ENCODE measurements at places on chromosomes 16 and 17.

- no peak for DNase-seq
These were observed 14.5 kb upstream of the RNF222 start for GRCh38 chr17:8412089-8412488.

- no peak for DNase-seq
These were observed 13.5 kb upstream of the TBX21 start for GRCh38 chr17:47719411-47720152.

DNA sequence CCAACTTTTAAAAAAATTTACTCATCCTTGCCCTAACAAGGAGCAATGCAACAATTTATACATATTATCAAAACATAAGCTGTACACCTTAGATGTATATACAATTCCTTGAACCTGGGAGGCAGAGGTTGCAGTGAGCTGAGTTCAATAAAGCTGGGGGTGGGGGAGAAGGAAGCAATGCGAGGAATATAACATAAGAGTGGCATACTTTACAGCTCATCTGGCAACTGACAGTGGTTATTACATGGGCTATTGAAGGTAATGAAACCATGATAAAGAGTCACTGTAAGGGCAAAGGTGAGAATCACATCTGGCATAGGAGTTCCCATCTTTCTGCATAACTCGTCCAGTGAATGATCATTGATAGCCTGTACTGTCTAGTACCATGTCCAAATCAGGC is 43.7 kb downstream of the CA4 start:
- no peak for DNase-seq

GRCh38 chr16:81863630-81864352 is 84.7 kb downstream of the PLCG2 start:
- no peak for DNase-seq

DNA sequence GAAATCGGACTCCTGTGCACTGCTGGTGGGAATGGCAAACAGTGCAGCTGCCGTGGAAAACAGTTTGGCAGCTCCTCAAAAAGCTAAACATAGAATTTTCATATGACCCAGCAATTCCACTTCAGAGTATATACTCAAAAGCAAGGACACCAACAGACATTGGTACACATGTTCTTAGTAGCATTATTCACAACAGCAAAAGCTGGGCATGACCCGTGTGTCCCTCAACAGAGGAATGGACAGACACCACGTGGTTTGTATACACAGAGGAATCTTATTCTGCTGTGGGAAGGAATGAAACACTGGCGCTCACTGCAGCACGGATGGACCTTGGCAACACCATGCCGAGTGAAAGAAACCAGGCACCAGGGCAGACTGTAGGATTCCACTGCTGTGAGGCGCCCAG is 16.0 kb downstream of the NPTX1 start:
- DNase-seq: no peak

GRCh38 chr16:53991754-53992378 is 287.9 kb downstream of the FTO start:
- no peak for DNase-seq

- DNase-seq: no peak
These were observed 536.5 kb upstream of the CDH11 start for GRCh38 chr16:65658349-65658748.

DNA sequence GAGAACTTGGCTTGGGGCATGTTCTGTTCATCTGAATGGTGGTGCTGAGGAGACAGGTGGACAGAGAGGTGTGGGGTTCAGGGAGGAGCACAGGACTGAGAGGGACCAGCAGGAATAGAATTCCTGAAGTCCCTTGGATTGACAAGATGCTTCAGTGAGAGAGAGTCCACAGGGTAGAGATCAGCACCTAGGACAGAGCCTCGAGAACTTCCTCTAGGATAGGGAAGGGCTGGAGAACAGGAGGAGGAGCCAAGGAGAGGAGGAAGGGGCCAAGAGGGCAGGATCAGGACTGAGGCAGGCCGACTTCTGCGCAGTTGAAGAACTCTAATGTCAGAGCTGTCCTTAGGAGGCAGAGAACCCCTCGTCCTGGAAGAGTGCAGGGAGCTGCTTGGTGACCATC is 138.4 kb downstream of the PRKCB start:
- DNase-seq: no peak

DNA sequence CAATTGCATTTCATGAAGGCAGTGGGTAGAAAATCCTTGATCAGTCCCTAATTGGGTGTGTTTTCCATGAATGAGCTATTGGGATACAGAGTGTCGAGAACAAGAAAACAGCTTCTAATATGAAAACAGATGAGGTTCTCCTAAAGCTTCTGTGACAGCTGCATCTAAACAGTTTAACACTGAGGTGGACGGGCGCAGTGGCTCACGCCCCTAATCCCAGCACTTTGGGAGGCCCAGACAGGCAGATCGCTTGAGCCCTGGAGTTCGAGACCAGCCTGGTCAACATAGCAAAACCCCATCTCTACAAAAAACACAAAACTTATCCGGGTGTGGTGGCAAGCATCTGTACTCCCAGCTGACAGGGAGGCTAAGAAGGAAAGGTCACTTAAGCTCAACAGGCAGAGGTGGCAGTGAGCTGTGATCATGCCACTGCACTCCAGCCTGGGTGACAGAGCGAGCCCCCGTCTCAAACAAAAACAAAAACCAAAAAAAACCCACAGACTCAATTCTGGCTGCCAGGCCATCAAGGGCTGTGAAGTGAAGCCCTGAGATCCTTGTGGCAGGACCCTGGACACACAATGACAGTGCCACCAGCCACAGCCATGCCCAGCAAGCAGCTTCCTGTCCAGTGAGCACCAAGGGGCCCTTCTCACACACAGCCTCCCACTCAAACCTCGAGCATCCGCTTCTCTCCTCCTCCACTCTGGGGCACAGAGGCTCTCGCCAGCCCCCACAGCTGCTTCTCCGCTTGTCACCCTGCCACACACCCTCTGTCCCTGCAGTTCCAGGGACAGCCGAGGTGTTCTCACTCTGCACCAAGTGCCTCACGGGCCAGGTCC is 44.0 kb downstream of the ANKRD11 start:
- no peak for DNase-seq

GRCh38 chr17:81388091-81388611 is 7.1 kb upstream of the BAHCC1 start:
- no peak for DNase-seq

DNA sequence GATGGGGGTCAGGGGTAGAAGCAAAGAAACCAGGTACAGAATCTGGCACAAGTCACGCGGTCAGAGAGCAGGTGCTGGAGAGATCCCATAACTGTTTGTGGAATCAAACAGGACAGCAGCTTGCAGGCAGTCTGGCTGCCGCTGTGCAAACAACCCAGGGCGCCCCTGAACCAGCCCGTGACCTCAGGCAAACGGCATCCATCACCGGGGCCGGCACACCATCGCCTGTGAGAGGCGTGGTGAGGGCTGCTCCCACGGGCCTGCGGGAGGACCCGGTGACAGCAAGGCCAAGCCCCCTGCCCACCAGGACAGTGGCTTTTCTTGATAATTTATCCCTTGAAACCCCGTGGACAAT is 47.9 kb downstream of the CBFA2T3 start:
- no peak for DNase-seq

GRCh38 chr17:59423137-59423724 is 91.8 kb downstream of the YPEL2 start:
- DNase-seq: no peak

- DNase-seq: no peak
These were observed 1.1 kb upstream of the ALOX12 start for GRCh38 chr17:6994666-6995256.

GRCh38 chr16:4477966-4478365 is 1.8 kb downstream of the HMOX2 start:
- peak; percentile 38 for DNase-seq

DNA sequence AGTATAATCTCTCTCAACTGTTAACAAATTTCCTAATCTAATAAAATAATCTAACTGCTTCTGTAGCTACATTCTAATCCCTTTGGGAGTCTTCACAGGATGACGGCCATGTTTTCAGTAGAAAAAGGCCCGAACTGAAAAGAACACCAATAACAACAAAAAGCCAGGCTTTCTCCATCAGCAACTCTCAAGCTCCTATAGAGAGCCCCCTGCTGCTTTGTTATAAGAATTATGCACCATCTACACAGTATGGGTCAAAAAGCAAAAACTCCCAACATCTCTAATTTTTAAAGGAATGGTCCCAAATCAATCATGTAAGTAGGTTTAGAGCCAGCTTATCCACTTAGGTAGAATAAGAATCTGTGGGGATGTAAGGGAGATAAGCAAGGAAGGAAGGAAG is 163.6 kb upstream of the C17orf78 start:
- DNase-seq: no peak

DNA sequence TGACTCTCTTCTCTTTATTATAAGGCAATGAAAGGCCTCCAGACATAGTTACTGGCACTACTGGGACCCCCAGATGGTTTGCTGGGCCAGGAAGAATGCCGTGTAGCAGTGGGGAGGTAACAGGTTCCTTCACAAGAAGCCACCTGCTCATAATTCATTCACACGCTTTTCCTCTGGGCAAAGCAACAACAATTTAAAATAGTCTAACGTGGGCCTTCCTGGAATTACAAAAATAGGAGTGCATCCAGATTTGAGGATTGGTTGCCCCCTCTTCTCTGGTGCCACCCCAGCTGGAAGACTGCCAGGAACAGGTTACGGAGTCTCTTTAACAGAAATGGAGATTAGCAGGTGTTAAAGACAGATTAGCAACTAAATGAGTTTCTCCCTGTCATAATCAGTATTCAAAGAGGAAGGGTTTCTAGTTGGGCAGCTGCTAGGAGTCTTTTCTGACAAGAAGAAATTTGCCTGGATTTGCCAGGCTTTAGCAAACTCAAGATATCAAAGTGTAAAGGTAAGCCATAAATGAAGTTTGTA is 409.6 kb downstream of the NPIPA8 start:
- DNase-seq: no peak

DNA sequence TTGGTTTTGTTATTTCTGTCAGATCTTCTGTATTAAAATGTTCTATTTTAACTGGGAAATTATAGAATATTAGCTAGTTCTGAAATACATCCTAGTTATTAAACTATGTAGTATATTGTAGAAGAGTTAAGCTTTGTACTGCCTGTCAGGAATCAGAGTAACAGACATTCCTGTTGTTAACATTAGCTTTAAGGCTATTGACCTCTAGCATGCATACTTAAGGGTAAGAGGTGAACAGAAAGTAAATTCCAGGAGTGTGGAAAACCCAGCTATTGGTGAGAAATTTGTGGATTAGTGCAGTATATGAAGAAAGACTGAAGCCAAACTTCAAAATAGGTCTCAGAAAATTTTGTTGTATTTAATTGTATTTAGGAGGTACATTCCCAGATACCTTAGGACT is 111.3 kb downstream of the CHD9 start:
- no peak for DNase-seq

- DNase-seq: no peak
These were observed 47.1 kb upstream of the CIBAR2 start for GRCh38 chr16:85159179-85159980.

DNA sequence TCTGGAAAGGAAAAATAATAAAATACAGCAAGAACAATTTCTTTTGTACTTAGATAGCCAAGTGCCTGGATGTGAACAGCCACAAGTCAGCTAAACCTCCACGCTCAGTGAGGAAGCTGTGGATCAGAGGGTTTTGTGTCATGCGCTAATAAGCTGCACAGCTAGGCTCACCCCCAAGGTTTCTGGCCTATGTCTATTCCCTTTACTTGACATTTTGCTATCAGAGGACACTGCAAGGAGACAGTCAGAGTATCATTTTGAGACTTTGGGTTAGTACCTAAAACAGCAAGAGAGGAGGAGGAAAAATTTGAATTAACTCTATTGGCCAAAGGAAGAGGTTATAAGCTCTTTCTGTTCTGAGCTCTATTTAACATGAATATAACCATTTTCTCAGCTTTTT is 139.3 kb downstream of the KCNJ2 start:
- no peak for DNase-seq

DNA sequence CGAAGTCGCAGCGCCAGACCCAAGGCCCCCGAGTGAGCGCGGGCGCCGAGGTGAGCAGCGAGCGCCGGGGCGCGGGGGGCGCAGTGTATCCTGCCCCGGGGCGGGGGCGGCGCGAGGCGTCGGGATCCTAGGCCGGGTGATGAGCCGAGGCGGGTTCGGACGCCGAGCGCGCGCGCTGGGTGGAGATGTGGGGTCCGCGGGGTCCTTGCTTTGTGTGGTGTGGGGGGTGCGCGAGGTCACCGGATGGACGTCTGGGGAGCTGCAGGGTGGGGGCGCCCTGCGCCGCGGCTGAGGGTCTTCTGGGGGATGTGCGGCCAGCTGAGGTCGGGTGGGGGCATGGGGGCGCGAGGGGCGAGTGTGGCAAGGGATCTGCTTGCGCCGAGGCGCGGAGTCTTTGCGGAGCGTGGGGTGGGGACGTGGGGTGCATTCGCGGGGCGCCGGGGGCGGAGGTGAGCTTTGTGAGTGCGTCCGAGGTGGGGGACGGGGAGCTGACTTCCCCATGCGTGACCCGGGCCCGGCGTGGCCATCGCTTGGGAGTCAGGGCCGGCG is 560 bp downstream of the RAI1 start:
- DNase-seq: peak; percentile 25

DNA sequence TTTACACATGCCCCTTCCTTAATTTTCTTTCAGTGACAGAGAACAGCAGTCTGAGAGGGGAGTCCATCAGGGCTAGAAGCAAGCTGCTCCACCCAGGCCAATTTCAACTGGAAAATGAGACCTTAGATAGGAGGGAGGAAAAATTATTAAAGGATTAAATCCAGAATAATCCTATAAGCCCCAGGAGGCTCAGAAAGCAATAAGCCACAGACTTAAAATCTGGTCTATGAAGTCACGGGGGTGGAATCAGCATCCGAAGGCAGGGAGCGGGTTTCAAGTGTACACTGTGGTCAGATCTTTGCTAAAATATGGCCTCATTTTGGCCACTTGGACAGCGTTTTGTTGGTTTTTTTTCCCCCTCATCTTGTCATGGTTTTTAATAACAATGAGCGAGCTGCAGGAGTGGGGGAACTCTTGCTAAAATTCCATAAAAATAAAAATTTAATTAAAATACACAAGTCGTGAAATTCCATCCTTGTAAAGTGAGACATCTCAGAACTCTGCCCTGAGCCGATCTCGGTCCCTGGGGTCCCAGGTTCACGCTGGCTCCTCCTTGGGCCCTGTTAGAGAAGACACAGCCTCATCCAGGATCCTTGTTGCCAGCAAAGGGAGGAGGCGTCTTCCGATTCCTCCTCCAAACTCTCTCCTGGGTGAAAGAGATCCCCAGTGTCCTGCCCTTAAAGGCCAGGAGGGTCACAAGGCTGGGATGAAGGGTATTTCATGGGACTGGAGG is 51.6 kb upstream of the ETV4 start:
- DNase-seq: no peak

DNA sequence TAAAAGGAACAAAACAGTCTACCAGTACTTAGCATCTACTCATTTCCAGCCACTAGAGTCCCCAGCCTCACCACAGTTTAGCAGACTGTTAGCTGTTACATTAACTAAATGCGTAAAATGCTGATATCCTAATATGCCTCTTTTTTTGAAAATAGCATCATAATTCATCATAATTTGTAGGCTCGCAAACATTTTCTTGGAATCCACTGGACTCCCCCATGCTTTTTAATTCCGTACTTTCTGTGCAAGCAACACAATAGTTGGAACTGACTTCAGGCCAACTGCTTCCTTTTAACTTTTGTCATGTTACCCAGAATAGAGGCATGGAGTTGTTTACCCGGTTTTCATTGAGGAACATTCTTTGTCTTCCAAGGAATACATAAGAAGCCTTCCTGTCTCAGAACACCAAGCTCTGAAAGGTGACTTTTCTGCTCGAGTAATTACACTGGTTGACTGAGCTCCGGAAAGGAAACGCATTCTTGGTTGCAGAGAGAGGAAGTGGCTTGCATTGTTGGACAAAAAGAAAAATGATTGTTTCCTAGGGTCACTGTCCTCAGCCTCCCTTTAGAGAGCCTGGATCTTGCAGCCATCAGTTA is 30.9 kb upstream of the SEC14L1 start:
- no peak for DNase-seq
